ENCODE measurements at places on chromosomes 1 and 21.
A peak's percentile ranks its signal among the peaks of the same experiment; 100 is the strongest.

DNA sequence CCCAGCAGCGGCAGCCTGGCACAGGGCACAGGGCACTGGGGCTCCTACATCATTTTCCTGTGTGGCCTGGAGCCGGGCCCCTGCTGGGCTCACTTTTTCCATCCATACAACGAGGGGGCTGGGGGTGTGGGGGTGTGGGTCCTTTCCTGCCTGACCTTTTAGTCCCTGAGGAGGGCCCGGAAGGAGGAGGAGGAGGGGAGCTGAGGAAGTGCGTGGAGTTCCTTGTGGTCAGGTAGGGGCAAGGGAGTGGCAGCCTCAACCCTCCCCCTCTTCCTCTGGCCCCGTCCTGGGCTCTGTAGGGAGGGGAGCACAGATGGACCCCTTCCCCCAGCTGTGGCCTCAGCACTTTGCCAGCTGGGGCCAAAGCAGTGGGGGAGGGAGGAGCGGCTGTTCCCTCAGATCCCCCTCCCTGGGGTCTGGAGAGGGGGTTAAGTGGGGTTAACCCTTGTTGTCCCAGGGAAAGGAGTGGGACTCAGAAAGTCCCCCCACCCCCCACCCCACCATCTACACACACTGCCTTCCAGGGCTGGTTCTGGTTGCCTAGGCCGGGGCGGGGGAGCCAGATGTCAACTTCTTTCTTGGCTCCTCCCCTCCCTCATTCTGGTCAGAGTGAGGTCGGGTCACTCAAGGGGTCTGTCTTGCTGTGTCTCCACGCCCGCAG is 5.7 kb downstream of the NTRK1 start:
- DNase-seq = no peak

DNA sequence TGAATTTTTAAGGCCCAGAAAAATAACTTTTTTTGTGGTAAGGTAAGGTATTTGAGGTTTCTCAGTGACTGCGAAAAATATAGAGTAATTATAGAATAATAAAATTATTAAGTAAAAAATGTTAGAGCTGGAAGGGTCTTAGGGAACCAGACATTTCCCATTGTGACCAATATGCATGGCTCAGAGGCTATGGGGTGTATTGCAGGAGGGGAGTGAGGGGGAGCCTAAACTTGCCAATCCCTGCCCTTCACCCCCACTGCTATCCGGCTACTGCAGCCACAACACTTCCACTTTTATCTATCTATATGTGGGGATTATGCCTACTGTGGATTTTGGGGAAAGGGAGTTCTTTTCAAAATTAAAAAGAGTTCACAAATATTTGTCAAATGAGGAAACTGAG is 7.6 kb upstream of the GADD45A start:
- no peak for DNase-seq

DNA sequence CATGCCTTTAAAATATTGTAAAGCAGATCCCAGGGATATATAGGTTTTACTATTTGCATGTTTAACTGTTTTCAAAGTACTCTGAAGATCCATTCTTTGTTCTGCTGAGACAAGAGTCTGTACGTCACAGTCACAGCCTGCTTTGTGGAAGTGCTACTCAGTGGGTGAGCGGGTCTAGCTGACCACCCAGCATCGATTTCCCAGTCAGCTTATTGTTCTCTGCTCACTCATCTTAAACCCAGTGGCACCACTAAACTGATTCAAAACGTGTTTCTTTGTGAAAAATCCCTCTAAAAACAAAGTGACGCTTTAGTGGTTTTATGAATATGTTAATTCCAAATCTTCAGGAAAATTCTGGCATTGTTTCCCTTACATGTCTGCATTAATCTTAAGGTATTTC is 12.4 kb downstream of the PLPP3 start:
- DNase-seq = no peak

- peak; percentile 4 for DNase-seq
Measured at GRCh38 chr1:202710070-202711045, at the start of gene SYT2. Gene SYT2, minus strand, starts transcription at chr1:202710454. Its CDS starts 104,682 bp downstream, at chr1:202605772.

- DNase-seq = no peak
Measured at GRCh38 chr1:24554714-24555113, 1.2 kb upstream of the NCMAP start.

DNA sequence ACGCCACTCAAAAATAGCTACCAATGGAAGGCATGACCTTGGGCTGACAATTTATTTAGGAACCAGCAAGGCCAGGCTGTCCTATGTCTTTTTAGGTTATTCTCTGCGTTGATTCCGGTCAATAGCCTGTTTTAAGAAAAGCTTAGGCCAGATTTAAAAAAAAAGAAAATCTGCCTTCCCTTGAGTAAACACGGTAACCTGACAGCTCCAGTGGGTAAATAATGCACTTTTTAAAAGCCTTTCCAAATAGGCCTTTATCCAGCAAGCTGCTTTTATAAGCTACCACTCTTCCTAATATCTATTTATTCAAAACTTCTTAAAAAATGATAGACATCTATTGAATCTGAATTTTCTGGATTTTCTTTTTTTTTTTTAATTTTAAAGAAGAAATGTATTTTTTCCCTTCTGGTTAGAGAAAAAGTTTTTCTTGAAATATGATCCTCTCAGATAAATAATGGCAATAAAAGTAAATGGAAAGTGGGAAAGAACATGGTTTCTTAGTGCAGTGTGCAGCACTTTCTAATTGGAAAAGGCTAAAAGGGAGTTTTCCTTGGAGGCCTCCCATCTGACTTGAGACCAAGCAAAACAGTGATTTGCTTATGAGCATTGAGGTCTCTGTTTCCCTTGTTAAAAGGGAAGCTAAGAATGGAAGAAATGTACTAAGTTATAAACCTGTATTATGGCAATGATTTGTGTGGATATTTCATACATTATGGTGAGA is 281.0 kb upstream of the RUNX1 start:
- no peak for DNase-seq

GRCh38 chr1:238658763-238659162 is 727.6 kb upstream of the CHRM3 start:
- DNase-seq = no peak

- no peak for DNase-seq
Measured at GRCh38 chr1:232066521-232066920, 439.9 kb downstream of the DISC1 start.

GRCh38 chr1:211579440-211580302 is 710 bp upstream of the SLC30A1 start:
- no peak for DNase-seq

- DNase-seq = no peak
Measured at GRCh38 chr1:43363283-43363934, 4.4 kb downstream of the ELOVL1 start.

GRCh38 chr1:71307451-71307850 is 226.6 kb upstream of the ZRANB2 start:
- DNase-seq = no peak

GRCh38 chr1:89911191-89911991 is 83.5 kb upstream of the ZNF326 start:
- DNase-seq = no peak

DNA sequence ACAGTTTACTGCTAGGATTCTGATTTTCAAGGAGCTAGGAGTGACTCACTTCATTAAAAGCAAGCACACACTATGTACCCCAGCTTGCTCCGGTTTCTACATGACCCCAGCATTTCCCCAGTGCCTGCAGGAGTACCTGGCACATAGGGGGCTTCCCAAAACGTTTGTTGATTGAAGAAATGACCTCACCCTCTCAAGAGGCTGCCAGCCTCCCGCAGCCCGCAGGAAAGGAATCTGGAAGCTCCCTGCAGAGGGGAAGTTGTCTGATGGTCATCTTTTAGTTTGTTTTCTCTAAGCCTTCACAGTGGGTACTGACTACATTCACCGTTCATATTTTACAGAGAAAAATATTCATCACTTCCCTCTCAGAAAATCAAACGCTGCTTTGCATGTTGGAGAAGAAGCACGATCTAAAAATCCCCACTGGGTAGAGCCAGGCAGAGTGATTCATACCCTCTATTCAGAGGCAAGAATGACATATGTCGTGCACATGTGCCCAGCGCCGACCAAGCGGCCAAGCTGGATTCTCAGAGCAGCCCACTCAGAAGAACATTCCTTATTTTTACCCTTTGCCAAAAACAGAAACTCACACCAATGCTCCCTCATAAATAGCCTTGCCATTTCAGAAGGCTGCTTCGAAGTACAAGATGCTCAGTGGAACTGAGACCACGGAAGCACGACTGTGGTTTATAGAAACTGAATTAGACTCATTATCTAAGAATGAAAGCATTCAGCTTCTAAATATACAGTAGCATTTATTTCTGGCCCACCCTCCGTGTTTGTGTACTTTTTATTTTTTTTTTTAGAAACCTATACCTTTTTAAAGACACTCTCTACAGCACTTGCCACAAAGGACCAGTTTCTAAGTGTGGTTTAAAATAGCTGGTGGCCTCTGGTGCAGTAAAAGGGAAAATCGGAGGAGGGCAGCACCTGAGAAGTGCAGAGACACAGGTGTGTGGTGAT is 143.2 kb downstream of the MIS18A start:
- no peak for DNase-seq

DNA sequence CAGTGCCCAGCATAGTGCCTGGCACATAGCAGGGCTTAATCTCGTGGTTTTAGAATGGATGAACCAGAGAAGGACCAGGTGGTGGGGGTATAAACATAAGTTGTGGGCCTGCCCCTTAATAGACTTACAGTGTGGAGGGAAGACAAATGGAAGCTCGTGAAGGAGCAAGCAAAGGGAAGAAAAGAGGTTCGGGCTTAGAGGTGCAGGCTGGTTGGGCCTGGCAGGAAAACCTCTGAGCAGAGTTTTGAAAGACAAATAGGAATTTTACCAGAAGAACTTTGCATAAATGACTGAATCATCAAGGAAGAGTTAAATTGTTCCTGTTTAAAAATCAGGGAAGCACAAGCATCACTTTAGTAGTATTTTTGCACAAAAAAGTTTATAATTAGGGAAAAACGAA is 4.5 kb downstream of the RHOU start:
- DNase-seq = no peak

DNA sequence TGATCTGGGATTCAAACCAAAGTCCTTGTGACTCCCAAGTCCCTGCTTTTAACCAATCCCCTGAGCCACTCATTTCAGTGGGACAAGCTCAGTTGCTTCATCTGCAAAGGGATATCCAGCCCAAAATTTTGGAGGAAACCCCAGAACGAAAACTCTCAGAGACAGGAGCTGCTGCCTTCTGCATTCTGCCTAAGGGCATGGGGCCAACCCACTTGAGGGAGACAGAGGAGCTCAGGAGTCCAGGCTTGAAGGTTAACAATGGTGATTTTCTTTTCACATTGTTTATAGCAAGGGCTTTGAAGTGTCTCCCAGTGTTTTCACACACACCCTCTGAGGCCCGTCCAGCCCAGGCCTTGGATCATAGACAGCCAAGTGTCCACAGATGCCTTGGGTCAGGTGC is 148.1 kb upstream of the CTTNBP2NL start:
- no peak for DNase-seq

- DNase-seq = no peak
Measured at GRCh38 chr1:245788269-245788668, 633.5 kb downstream of the KIF26B start.

GRCh38 chr1:12177999-12178441 is 11.2 kb downstream of the TNFRSF1B start:
- peak; percentile 94 for DNase-seq

DNA sequence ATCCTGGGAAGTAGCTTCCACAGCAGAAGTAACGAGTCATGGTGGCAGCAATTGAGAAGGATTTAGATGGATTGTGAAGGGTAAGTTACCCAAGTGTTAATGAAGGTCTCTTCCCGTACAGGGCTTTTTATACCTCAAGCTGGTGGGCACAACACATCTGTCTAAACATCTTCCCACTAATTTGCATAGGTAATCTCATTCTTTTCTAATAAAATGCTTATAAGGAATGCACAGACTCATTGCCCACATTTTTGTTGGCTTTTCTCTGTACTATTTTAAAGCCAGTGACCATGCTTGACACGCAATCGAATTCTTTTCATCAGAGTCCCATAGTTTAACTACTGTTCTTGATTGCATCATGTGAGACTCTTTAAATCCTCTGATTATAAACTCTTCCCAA is at the start of gene KRTAP7-1:
TSS of gene KRTAP7-1 (minus strand) at position 101 of the 400 bp plus-strand sequence. CDS start at position 40, 61 bp downstream.
- DNase-seq = no peak

DNA sequence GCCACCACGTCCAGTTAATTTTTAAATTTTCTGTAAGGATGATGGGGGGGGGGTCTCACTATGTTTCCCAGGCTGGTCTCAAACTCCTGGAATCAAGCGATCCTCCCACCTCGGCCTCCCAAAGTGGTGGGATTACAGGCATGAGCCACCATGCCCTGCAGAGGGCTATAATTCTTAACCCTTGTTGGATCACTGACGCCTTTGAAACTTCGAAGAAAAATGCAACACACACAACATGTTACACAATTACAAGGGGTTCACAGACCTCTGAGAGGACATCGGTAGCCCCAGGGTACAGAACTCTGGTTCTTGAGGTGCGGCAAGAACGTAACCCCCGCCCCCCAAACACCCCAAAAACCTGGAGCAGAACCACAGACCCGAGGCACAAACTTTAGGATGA is 8.4 kb upstream of the LUZP1 start:
- no peak for DNase-seq

DNA sequence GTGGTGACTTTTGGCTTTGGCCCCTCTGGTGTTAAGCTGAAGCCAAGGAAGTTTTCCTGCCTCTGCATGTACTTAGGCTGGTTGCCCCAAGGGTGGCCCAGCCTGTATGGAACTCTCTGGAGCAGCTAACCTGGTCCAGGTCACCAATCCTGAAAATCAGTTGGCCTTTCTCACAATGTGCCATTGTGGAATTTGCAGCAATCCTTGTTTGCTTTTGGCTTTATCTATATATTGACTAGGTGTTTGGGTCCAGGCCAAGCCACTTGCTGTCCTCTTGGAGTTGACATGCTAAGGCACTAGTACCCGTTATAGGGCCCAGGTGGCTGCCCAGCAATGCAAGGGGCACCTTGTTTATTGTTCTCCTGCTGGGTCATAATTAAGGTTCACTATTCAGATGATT is 124.6 kb downstream of the CAMTA1 start:
- DNase-seq = no peak

- no peak for DNase-seq
Measured at GRCh38 chr1:55582084-55582483, 366.9 kb upstream of the USP24 start.

DNA sequence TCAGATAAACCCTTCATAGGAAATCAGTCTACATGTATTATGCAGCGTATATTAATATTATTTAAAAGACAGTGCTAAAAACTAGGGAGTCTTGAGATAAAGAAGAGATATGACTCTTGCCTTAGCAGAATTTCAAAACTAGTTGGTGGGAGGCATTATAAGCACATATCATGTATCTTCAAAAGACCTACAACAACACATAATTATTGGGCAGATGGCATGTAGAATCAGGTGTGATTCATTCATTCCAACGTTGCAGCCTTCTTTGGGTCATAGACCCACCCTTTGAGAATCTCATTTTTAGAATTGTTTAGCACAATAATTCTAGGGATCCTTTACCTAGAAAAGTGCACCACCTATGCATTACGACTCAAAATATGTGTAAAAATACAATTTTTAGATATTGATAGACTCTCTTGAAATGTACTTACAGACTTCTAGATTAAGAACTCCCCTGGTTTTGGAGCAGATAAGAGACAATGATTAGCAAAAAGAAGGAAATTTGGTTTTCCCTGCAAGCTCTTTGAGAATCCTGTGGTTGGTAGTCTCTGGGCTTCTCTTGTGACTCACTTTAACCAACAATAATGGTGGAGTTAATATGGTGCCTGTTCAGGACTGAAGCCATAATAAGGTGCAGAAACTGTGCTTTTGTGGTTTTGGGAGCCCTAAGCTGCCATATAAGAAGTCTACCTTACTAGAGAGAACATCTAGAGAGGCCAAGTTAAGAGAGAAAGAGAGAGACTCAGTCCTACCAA is 85.3 kb upstream of the RGS4 start:
- no peak for DNase-seq

GRCh38 chr1:22808186-22808675 is 97.6 kb downstream of the EPHB2 start:
- no peak for DNase-seq

All from stimulated activated CD8-positive, alpha-beta memory T cell treated with anti-CD3 and anti-CD28 coated beads, Interleukin-2, amount 100 ng/mL, for 48 hours (primary cell).